Sigmoid colon (tissue), 7 donors: ENCODE measurements at places on chromosomes 1 and 21. TPM values are rescaled to one million over a fixed set of nuclear protein-coding genes. Genes with fewer than 3 reads are reported as not detected.

TMEM200B gene
- total RNA-seq: 32.6 TPM

GJB4 gene
- total RNA-seq: not detected

TMEM81 gene
- total RNA-seq: 3.6 TPM

RTCA gene
- total RNA-seq: 16.3 TPM

CD5L gene
- not detected for total RNA-seq

AK2 gene
- 190 TPM for total RNA-seq

GPR153 gene
- 5.4 TPM for total RNA-seq

PPIAL4G gene
- 0.28 TPM for total RNA-seq

CYP4B1 gene
- 17.2 TPM for total RNA-seq

ESPN gene
- total RNA-seq: not detected

DNA sequence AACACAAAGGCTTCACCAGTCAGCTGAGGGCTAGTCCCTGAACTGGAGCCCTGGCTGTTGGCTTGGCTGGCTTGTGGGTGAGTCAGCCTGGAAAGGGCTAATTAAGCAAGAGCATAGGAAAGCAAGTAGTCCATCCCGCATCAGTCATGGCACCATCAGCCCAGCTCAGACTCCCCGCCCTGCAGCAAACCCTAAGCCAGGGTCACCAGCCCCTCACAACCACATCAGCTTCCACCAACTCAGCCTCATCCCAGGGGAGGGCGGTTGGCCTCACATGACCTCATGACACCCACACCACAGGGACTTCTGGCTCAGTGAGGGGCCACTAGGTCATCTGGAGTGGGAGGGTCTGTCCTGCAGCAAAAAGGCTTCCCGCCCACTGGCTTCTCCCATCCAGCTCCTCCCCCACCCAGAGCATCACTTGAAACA lies 7.0 kb upstream of the SPATC1L start:
- DNase-seq: peak; percentile 82

DNA sequence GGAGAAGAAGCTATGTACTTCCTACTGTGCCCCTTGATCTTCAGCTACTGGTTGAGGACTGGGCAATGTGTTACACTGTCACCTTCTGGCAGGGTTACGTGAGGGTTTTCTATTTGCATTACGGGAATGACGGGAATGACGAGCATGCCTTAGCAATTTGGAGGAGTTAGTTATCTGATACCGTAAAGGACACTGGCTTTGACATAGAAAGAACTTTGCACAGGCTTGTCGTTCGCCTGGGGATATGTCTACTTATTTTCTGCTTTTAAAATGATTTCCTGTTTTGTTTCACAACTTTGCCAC lies 19.8 kb upstream of the ACBD6 start:
- DNase-seq: no peak

DNA sequence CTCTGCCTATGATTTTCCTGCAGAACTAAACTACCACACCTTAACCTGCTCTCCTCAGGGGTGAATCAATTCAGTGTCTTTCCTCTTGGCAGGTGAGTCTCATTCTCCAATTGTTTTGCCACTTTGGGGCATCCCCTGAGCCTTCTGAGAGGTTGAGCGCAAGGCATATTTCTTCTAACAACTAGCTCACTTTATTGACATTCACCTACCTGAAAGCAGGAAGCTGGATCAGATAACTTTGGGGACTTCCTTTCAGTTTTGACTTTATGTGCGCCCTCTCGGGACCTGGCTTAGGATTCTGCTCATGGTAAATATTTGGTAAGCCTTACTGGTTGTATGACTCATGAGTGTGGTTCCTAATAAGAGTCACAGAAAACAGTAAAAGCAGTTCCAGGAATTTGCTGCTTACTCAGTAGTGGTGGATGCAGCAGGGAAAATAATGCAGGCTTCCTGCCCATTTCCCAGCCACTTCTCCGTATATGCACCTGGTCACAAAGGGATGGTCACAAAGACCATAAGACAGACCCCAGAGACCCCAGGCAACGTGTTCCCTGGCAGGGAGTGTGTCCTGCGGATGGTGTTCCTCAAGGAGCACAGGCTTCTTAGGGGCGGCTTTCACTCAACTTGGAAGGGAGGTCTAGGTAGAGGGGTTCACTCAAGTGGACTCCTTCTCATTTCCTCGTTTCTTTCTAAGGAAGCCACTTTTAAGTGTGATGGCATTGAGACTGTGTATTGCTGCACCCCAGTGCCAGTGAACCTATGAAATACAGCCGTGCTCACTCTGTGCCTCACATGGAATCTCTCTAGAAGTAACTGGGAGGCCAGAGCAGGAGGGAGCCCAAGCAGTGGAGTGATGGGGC lies 22.0 kb upstream of the BATF3 start:
- no peak for DNase-seq

- DNase-seq: no peak
Observed at GRCh38 chr1:186626356-186626932, 53.8 kb downstream of the PTGS2 start.

DNA sequence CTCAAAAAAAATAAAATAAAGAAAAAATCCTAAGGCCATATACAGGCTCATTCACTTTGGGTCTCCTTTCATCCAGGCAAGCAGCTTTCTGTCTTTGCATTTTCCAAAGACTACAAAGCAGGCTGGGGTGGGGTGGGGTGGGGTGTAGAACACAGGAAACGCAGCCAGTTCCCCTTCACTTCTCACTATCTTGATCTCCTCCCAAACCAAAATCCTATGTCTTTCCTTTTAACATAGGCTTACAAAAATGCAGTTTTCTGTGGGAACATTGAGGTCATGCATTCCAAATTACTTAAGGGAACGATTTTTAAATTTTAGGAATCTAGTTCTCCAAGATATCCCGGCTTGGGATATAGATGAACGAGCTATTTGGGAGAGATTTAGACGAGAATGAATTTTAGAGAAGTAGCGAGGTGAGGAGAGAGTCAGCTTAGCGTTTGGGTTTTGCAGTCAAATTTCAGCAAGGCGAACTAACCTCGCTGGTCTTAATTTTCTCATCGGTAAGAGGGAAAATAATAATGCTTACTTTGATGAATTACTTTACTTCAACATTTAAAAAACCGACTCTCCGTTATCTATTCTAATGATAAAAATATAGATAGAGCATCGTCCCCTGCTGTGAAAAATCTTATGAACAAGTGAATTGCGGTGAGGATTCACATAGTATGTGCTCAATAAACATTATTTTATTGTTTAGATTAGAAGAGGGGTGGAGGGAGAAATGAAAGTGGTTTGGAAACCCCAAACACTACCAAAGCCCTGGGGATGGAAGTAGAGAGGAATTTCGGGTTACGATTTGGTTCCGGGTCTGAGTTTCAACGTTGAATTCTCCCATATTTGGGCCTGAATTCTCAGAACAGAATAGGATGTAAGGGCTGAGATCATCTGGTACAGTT lies 735 bp upstream of the STX12 start:
- DNase-seq: no peak

DNA sequence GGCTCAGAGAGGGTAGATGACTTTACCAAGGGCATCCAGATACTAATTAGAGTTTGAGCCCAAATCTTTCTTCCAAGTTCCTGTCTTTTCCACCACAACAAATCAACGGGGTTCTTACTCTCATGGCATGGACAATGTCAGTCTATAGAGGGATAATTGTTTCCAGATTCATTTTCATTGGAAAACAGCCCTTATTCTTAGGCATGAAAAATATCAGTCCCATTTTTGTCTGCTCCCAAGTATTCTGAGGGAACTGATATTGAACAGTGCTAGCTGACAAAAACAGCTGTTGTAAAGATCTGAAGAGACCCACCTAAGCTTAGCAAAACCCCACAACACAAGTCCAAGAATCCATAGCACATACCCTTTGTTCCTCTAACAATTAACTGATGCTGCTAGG lies 349.1 kb upstream of the BEND5 start:
- DNase-seq: no peak

GRCh38 chr1:153771261-153771660 lies 3.9 kb upstream of the SLC27A3 start:
- DNase-seq: no peak

- no peak for DNase-seq
Observed at GRCh38 chr1:54545916-54546635, 2.0 kb upstream of the ACOT11 start.

GRCh38 chr1:110605446-110605845 lies 712 bp downstream of the KCNA2 start:
- no peak for DNase-seq

DNA sequence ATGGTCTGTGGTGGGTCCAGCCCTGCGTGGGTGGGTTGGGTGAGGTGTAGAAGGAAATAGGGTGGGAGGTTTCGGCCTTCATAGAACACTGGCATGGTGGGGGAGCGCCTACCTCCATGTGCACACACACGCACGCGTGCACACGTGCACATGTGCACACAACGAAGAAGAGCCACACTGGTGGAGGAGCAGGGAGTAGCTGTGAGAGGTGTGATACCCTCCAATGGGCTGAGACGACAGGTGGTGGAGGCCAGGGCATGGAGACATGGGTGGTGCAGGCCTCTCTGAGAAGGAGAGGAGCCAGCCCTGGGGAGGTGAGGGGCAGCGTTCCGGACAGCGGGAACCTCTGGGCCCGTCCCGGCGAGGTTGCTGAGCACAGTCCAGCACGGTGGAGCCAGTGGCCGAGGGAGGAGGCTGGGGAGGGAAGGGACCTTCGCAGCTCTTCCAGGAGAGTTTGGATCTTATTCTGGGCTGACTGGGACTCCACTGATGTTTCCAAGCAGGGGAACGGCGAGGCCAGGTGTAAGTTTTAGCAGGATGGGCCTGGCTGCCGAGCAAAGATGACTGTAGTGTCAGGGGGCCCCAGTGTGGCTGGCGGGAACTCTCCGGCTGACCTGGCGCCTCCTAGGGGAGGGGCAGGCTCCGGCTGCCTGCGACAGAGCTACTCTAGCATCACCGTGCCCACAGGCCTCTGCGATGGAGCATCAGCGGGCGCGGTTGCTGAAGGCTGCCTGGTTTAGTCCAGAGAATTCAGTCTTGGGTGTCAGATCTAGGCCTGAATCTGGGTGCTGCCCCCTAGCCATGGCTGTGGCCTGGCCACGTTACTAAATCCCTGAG lies 107.2 kb downstream of the ARHGEF10L start:
- DNase-seq: no peak

- DNase-seq: peak; percentile 50
Observed at GRCh38 chr21:41821081-41821755, 54.4 kb upstream of the RIPK4 start.

- peak; percentile 91 for DNase-seq
Observed at GRCh38 chr1:33055210-33056008, 18.7 kb upstream of the AK2 start.

GRCh38 chr1:193118194-193118593 lies 3.6 kb upstream of the CDC73 start:
- DNase-seq: no peak

DNA sequence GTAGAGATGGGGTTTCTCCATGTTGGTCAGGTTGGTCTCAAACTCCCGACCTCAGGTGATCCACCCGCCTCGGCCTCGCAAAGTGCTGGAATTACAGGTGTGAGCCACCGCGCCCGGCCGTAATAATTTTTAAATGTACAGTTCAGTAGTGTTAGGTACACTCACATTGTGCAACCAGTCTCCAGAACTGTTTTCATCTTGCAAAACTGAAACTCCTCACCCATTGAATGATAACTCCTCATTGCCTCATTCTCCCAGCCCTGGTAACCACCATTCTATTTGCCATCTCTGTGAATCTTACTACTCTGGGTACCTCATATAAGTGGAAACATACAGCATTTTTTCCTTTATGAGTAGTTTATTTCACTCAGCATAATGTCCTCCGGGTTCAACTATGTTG lies 3.4 kb downstream of the NLRP3 start:
- no peak for DNase-seq

GRCh38 chr1:219339466-219339865 lies 165.8 kb downstream of the LYPLAL1 start:
- DNase-seq: no peak

GRCh38 chr1:229590119-229590518 lies 31.6 kb upstream of the ABCB10 start:
- no peak for DNase-seq

- DNase-seq: peak; percentile 82
Observed at GRCh38 chr1:205918955-205919746, 24.1 kb downstream of the SLC26A9 start.

- no peak for DNase-seq
Observed at GRCh38 chr21:31862078-31862477, 10.7 kb upstream of the HUNK start.

DNA sequence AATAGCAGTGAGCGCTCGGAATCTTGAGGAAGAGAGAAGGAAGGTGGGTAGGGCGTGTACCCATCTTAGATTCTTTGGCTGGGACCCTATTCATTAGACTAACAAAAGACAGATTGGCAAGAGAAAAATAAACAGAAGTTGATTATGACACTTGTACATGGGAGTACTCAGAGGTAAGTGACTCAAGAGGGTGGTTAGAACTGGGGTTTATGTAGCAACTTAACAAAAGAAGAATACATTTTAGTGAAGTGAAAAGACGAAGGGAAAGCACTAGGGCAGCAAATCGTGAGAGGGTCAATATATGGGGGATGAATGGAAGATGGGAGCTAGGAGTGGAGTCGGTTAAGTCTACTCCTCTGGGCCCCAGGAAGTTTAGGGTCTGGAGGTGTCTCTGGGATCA lies 25.8 kb upstream of the RCC2 start:
- DNase-seq: no peak

- peak; percentile 83 for DNase-seq
Observed at GRCh38 chr1:17494114-17494729, 45.3 kb upstream of the ARHGEF10L start.

- DNase-seq: no peak
Observed at GRCh38 chr1:69693921-69694675, 126.4 kb downstream of the LRRC7 start.

GRCh38 chr21:41948078-41948895 lies 5.5 kb downstream of the C2CD2 start:
- DNase-seq: peak; percentile 83

DNA sequence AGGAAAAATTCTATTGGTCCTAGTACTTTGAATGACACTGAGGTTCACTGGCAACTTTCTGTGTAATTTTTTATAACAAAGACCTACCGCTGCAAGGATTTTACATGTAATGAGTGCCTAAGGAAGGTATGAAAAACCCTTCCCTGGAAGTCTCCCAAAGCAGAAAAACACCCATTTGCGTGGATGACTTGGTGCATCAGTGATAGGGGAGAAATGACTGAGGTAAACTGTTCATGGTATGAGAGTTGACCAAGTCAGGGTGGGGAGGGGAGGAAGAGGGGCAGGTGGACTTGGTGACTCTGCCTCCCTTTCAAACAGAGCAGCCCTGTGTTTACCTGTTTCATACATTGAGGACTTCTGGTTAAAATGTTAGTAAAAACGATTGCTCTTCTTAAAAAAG lies 78.8 kb upstream of the IPO9 start:
- no peak for DNase-seq

- peak; percentile 45 for DNase-seq
Observed at GRCh38 chr1:3061981-3062615, 6.9 kb upstream of the PRDM16 start.

- no peak for DNase-seq
Observed at GRCh38 chr1:59428828-59429227, 131.9 kb downstream of the FGGY start.

- DNase-seq: no peak
Observed at GRCh38 chr1:21654209-21654608, 14.9 kb downstream of the RAP1GAP start.

GRCh38 chr1:108617008-108617723 lies 43.7 kb downstream of the HENMT1 start:
- no peak for DNase-seq
